ENCODE measurements at places on chromosomes 4 and X.

GRCh38 chr4:144699565-144699964, 53.6 kb downstream of the HHIP start:
- DNase-seq: no peak

DNA sequence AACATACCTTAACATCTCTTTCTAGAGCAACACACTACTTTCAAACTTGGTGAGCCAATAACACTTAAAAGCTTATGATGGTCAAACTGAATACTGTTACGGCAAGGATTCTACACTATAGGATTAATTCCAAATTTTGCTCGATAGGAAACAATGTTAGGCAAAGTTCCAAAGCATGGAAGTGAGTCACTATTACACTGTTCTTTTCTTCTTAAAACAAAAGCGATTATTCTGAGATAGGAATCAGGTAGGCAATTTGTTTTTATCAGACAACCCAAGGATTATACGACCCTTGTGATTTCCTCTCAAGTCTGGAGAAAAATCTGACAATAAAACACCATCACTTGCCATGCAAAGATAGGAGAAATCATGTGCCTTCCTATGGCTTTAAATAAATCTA, 81.5 kb downstream of the HUWE1 start:
- no peak for DNase-seq

- DNase-seq: no peak
Observed at GRCh38 chrX:118499295-118499694, 3.7 kb downstream of the DOCK11 start.

DNA sequence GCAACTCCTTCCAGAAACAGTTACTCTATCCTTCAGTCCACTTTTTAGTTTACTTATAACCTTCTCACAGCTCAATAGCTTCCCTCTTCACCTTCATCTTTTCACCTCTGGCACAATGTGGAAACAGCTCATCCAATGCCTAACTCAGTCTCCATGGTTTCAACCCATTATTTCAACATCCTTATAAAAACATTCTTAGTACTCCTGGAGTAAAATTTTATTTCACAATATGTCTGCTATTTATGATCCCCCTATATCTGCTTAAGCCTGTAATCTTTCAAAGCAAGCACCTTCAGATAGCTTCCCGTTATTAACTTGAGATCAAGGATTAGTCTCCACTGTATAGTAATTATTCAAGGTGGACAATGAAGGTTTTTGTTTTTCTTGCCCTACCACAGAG, 156.3 kb downstream of the GASK1B start:
- DNase-seq: no peak

DNA sequence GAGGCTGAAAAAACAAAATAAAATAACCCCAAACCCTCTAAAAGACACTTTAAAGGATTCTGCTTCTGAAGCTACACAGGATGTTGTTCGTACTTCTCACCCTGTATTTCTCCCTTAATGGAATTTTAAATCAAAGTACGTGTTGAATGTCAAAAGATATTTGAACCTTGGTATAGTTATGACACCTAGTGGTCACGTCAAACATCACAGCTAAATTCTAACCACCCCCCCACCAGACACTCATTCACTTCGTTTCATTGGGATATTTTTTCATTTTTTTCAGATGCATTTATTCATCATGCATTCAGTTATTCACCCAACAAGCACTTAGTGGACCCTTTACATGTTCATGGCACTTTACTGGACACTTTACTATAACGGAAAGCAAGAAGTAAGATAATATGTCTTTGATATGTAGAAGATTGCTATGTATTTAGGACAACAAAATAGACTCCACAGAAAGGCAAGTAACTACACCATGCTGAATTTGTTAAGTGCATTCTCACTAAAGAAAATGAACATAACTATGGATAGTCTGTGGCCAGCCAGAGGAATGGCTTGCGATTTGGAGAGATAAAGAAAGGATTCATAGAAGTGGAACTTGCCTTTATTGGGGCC, 62.5 kb upstream of the GPR174 start:
- peak; percentile 12 for DNase-seq

DNA sequence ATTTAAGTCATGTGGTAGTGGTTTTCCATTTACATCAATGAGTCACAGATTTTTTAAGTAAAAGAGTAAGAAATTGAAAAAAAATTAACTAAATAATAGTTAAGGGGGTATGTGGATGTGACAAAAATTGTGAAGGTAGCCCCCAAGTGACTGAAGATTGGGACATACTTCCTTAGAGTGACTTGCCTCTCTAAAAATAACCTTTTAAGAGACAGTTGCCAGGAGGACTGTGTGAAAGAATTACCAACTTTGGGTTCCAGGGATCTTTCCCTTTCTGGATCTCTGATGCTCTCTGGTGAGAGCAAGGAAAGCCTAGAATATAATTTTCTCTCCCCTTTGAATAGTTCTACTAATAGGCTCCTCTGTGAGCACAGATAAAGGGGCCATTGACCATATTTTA, 42.7 kb downstream of the NHSL2 start:
- DNase-seq: no peak

DNA sequence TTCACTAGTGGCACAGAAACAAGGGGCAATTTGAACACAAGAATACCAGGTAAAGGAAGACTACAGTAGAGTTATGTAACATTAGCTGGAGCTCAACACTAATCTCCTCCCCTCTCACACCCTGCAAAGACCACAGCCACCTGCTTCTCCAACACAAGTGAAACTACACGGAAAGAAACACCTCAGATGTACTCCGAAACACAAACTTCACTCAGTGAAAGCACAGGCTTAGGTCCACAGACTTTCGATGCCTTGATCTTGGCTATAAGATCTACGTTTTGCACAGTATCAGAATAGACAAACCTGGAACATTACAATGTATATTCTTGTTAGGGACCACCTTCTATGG, 7.6 kb downstream of the ACSL1 start:
- DNase-seq: no peak

DNA sequence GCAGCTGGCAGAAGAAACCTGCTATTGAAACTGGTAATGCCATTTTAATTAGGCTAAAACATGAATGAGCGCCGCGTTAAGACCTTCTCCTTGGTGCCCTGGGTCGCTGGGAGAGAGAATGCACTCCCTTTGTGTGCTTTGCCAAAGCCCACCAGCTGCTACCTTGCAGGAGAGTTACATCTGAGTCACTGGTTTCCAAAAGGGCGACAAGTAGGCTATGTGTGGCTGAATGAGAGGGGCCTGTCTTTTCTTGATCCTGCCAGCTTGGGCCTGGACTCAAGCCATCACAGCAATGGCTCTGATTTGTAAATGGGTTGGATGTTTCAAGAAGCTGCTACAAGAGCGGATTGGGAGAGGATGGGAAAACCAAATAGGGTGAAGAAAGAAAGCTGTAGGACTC, 81.5 kb downstream of the NHS start:
- DNase-seq: no peak

GRCh38 chr4:15925830-15926229, 12.7 kb downstream of the FGFBP1 start:
- no peak for DNase-seq

GRCh38 chr4:5051278-5052203, at the start of gene STK32B:
STK32B (plus strand) TSS chr4:5051480.
- no peak for DNase-seq

- no peak for DNase-seq
Observed at GRCh38 chrX:137930533-137930932, 364.6 kb downstream of the ZIC3 start.

GRCh38 chr4:63349674-63350025, 1059.6 kb downstream of the TECRL start:
- no peak for DNase-seq

- DNase-seq: no peak
Observed at GRCh38 chr4:76206222-76206942, 7.2 kb downstream of the SCARB2 start.

GRCh38 chr4:129971419-129971818, 875.5 kb downstream of the C4orf33 start:
- no peak for DNase-seq

- DNase-seq: no peak
Observed at GRCh38 chr4:3527101-3527913, 4.9 kb downstream of the LRPAP1 start.

GRCh38 chr4:21090094-21090666, 389.9 kb downstream of the PACRGL start:
- no peak for DNase-seq

- peak; percentile 29 for DNase-seq
Observed at GRCh38 chrX:54808109-54808604, 612 bp downstream of the MAGED2 start.

- DNase-seq: no peak
Observed at GRCh38 chr4:172736046-172736445, 432.6 kb upstream of the GALNT7 start.

DNA sequence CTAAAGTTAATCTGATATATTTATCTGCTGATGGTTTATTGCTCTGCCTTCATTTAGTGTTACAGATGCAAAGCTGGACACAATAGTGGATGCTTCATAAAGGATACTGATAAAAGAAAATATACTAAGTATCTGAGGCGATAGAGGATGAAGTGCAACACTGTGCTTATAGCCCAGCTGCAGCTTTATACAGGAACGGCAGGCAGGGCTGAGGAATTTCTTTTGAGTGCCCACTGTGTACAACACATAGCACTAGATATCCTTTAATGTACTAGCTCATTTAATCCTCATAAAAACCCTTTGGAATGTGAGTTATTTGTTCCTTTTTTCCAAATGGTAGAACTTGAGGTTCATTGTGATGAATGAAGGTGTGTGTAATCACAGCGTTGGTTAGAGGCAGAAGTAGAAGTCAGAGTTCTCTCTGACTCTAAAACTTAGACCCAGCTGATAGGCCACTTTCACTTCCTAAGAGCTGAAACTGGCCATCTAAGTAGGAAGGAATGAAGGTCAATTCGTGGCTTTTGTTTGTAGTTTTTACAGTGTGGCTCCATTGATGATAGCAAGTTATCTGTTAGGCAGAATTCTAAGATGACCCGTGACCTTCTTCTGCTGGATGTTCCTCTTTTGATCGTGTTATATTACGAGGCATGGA, 138.0 kb downstream of the VEGFC start:
- DNase-seq: no peak

- DNase-seq: no peak
Observed at GRCh38 chr4:180197471-180197870, 2045.7 kb upstream of the TENM3 start.

GRCh38 chrX:149762696-149763614, 10.9 kb upstream of the HSFX1 start:
- no peak for DNase-seq

DNA sequence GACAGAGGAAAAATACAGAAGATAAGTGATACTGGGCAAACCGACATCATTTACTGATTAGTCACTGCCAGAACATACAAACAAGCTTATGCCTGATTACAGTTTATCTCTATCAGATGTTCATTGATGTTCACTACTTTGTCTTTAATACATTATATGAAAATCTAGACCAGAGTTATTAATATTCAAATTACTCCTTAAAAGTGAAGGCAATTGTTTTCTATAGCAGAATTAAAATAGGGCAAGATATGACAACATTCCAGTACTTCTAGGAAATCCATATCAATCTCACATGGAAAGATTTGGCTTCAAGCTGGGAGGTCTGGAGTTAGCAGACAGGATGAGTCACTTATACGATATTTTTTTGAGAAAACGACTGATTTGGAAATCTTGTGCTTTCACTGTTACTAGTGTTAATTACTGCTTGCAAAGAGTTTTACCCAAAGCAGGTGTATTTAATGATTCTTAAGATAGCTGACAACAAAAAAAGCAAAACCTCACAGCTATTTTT, 31.8 kb downstream of the HPGD start:
- DNase-seq: no peak

GRCh38 chr4:23355258-23355657, 534.6 kb downstream of the PPARGC1A start:
- DNase-seq: no peak

DNA sequence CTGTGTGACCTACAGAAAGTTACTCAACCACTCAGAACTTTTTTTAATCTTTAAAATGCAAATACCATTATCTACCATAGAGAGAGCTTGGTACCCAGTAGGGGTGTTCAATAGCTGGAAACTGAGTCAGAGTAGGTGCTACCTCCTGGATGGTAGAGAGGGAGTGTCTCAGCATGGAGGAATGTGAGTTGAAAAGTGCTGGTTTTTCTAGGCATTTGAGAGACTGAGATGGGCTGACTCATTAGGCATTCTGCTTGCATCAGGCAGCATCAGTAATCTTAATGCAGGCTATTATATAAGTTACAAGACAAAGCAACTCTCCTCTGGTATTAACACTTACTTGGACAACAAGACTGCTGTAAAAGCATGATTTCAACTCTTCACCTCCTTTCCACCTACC, 70.9 kb upstream of the ARHGEF9 start:
- no peak for DNase-seq

Data from T follicular helper cell (primary cell).